ENCODE measurements at places on chromosomes 1 and 21.

GRCh38 chr21:16117851-16118590 lies 388.2 kb downstream of the USP25 start:
- no peak for DNase-seq

GRCh38 chr1:184253921-184254320 lies 132.9 kb upstream of the C1orf21 start:
- no peak for DNase-seq

DNA sequence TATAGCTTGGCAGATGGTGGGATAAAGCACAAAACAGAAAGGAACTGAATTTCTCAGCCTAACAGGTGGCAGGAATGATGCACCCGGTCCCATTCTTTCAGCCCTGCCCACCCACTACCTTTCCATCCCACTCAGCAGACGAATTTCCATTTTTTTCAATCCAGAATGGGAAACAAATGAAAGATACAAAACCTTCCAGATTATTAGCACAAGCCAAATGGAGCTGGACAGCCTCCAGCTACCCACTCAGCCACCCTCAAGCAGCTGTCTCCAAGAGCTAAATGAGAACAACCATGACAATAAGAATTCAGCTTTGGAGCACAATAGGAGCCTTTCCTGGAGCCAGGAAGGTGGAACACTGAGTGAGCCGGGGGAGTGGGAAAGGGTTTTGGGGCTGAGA lies 96.3 kb upstream of the ST6GALNAC5 start:
- DNase-seq = no peak

- DNase-seq = no peak
Observed at GRCh38 chr1:226073184-226073950, 10.9 kb downstream of the H3-3A start.

- no peak for DNase-seq
Observed at GRCh38 chr1:20343149-20343937, 52.7 kb downstream of the VWA5B1 start.

DNA sequence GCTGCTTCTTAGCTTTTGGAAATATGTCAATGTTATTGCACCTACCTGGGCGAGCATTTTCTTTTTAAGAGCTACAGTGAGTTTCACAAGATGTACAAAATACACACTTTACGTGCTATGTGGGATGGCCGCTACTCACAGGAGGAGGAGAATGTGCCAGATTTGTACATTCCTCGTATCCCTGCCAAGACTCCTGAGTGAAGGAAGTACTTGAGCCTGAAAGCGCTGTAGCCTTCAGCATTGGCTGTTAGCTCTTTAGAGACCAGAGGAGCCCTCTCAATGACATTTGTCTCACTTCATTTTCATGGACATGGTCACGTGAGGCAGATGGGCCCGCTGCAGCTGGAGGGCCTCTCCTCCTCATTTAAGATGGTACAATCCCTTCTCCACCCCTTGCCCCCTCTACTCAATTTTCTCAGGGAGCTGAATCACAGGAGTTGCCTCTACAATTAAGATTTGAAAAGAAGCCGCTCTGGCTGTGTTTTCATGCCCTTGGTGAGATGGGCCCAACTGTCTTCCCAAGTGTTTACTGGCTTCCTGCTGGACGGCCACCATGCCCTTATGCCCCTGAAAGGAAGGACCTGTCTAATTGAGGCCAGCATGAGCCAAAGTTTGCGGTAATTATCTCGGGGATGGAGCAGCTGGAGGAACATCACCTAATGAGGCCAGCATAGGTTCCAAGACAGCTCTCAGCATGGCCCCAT lies 442.6 kb downstream of the PRDM2 start:
- DNase-seq = no peak

GRCh38 chr1:2240270-2241156 lies 12.4 kb downstream of the SKI start:
- DNase-seq = no peak

DNA sequence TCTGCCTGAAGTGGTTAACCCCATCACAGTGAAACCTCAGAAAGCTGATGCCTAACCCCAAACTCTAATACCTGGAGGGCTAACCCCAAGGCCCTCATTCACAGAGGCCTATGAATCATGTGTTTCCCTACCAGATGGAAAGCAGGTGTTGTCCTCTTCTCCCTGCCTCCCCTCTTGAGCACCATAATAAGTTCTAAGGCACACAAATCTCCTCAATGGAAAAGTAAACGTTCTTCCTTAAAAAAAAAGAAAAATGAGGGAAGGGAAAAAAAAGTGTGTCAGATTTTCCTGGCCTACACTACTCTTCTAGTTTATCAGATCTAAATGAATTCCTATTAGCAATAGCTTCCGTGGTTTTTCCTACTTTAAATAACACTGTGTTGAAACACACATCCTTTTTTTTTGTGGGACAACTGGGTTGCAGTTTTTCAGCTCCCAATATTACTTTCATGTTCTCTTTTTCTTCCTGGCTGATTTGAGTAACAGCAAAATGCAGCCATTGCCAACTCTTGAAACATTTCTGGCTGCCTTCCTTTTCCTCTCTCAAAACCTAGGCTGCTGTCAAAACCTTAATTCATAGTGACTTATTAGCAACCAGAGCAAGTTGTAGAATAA lies 43.2 kb downstream of the SLC44A3 start:
- DNase-seq = no peak

DNA sequence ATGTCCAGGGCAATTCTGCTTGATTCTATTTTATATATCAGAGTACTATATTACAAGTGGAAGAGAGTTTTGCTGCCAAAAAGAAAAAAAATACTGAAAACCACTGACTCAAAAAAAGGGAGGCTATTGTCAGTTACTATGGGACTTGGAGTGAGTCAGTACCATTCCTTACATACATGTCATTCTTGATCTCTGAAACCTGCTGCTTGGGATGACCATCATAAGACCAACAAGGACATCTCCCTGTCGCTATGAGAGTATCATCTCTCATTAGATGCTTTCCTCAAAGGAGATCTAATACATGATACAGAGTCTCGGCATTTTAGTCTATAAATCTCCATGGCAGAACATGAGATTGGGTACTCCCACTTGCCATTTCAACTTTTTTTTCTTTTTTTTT lies 11.8 kb upstream of the INPP5B start:
- no peak for DNase-seq

GRCh38 chr1:43405219-43405875 lies 15.6 kb downstream of the SZT2 start:
- no peak for DNase-seq

DNA sequence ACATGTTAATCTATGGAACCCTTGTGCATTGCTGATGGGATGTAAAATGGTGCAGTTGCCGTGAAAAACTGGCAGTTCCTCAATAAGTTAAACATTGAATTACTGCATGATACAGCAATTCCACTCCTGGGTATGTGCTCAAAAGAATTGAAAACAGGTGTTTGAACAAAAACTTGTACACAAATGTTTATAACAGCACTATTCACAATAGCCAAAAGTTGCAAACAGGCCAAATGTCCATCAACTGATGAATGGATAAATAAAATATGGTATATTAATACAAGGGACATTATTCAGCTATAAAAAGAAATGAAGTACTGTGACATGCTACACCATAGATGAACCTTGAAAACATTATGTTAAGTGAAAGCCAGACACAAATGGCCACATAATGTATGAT lies 17.7 kb upstream of the SRSF10 start:
- no peak for DNase-seq

GRCh38 chr1:32948905-32949304 lies 15.7 kb downstream of the RNF19B start:
- DNase-seq = no peak

- DNase-seq = no peak
Observed at GRCh38 chr1:16986962-16987361, 6.5 kb upstream of the MFAP2 start.

- DNase-seq = no peak
Observed at GRCh38 chr1:232249861-232250777, 379.8 kb downstream of the SIPA1L2 start.

- peak; percentile 37 for DNase-seq
Observed at GRCh38 chr21:44353191-44353970, at the start of gene TRPM2. Gene TRPM2, plus strand, starts transcription at chr21:44353621. Its CDS starts 80 bp downstream, at chr21:44353701.

GRCh38 chr1:246724731-246725095 lies 504 bp downstream of the SCCPDH start:
- no peak for DNase-seq

- DNase-seq = no peak
Observed at GRCh38 chr1:9724706-9725476, 73.4 kb downstream of the PIK3CD start.

DNA sequence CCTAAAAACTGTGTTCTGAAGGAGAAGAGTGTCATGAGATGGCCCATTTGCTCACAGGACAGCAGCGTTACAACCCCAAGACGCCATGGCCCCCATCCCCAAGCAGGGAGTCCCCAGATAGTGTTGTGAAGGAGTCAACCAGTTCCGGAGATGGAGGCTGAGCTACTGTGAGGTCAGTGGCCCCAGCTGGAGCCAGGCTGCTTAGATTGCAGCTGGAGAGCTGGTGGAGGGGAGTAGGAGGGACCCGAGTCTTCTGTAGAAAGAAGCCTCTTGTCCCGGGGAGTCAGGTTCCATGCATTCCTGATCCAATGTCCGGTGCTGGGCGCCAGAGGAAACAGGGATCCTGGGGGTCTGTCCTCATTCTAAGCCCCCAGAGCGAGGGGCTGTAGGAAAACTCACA lies 93.5 kb upstream of the SIM2 start:
- DNase-seq = no peak

DNA sequence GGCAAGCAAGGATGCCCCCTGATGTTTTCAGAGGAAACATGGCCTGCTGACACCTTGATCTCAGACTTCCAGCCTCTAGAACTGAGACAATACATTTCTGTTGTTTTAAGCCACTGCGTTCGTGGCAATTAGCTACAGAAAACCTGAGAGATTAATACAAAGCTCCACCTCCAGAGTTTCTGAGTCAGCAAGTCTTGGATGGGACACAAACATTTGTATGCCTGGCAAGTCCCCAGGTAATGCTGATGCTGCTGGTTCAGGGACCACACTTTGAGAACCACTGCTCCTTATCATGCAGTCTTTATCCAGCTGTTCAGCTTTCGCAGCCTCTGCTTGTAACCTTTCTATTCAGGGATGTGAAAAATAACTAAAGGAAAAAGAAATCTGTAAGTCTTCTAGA lies 565.7 kb upstream of the PLXNA2 start:
- no peak for DNase-seq

GRCh38 chr21:37363936-37364335 lies 2.6 kb upstream of the DYRK1A start:
- DNase-seq = no peak

DNA sequence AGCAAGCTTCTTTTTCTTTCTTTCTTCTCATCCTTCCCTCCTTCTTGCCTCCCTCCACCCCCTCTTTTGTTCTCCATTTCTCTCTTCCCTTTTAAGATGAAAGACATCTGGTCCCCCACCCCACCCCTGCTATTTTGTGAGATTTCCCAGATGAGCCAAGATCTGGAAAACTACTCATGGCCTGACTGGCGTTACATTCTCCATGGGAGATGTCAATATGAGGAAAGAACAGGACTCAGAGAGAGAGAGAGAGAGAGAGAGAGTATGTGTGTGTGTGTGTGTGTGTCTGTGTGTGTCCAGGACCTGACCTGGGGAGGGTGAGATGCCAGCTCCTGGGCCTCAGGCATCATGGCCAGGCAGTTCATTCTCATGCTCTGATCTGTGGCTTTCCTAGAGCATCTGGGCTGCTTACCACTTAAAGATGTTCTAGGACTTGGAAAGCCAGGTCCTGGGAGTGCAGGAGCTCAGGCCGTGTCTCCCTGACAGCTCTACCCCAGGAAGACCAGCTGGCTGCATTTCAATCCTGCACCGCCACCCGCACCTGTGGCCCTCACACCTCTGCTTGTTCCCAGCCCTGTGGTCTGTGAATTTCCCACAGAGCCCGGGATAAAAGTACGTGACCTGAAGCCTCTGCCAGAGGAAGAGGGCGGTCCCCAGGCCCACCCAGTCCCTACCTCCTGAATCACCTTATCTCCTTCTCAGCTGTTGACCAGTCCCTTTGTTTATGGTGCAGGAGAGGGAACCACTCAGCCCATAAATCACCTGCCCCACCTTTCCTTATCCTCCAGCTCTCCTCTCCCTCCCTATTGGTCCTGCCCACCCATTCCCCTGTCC lies 3.2 kb upstream of the BEST4 start:
- no peak for DNase-seq

- DNase-seq = no peak
Observed at GRCh38 chr1:17998889-17999288, 108.7 kb upstream of the IGSF21 start.

DNA sequence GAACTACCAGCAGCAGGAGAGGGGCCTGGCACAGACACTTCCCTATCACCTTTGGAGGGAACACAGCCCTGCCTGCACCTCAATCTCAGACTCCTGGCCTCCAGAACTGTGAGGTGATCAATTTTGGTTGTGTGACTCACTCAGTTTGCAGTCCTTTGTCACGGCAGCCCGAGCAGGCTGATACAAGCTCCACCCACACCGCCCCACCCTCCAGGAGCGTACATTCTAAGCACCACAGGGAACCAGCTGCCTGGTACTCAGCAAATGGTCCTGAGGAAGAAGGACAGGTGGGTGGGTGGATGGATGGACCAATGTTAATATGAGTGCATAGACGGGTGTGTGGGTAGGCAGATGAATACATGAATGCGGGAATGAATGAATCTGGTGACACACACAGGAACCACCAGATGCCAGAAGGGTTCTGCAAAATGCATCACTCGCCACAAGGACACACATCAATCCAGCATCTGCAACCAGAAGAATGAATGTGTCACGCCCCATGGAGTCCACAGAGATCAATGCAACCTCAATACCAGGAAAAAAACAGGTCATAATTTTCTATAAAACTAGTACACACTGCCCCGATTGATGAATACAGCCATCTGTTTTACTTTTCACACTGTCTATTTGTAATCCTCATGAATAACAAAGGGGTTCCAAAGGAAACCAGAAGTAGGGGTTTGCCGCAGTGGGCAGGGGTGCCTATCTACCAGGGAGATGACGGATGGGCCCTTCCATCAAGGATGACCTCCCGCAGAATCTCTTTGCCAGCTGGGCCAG lies 284.5 kb downstream of the NPHP4 start:
- no peak for DNase-seq

DNA sequence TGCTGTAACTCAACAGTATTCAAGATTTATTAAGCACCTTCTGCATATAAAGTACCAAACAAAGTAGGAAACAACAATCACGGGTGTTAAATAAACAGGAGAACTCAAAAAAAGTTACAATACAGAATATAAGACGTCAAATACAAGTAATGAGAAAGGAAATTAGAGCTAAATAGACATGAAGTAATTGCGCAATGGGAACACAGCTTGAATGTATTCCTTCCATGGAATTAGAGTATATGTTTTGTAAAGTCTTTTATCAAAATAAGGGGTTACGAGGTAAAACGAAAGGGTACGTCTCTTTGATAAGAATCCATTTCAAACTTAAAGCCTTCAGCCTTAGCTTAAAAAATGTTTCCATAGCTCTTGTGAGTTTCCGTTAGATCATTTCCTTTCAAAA lies 109.1 kb downstream of the SPATA6 start:
- DNase-seq = no peak

GRCh38 chr1:83761167-83762038 lies 237.5 kb downstream of the TTLL7 start:
- DNase-seq = peak; percentile 40

- DNase-seq = no peak
Observed at GRCh38 chr1:29504196-29504595, 267.9 kb downstream of the PTPRU start.

- DNase-seq = no peak
Observed at GRCh38 chr1:155107309-155108264, 20.1 kb upstream of the EFNA1 start.

Data from GM12864 (cell line).